Hippocampal formation (tissue), 2 donors: ENCODE measurements at places on chromosomes 13 and 19.

DNA sequence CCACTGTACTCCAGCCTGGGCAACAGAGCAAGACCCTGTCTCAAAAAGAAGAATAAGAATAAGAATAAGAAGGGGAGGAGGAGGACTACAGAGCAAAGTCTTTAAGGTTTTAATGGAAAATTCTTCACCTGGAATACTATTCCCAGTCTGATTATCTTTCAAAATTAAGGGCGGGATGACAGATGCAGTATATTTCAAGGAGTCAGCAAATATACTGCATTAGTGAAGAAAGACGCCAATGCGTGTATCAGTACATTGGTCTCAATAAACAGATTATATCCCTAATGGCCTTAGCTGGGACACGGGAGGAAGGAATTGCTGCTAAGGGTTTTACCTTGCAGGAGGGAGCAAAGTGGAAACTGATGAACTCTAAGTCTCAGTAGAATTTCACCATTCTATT is 54.1 kb upstream of the PDCD5 start:
- DNase-seq: no peak

GRCh38 chr19:27765397-27765796 is 1447.6 kb downstream of the UQCRFS1 start:
- no peak for DNase-seq

DNA sequence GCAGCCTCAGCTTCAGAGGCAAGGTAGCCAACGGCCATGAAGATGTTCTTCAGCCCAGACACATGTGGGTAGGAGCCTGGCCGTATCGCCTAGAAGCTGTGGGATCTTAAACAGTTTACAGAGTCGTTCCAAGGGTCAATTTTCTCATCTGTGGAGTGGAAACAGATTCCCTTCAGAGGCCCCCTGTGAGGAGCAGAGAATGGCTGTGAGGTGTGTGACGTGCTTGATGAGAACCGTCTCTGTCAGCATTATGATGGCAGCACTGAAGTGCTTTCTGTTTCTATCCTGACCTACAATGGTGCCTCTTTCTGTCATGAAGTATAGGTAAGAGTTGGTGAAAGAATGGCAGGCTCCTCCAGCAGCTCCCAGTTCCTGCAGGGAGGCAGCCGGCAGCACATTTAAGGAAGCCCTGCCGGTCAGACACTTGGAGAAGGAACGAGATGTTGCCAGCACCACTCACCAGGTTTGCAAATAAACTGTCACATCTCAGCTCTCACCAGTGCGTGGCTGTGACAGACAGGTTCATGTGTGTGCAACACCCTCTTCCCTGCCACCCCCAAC is 277.3 kb downstream of the FOXO1 start:
- DNase-seq: no peak

- DNase-seq: no peak
Measured at GRCh38 chr13:109135018-109135417, 505.6 kb downstream of the MYO16 start.

- no peak for DNase-seq
Measured at GRCh38 chr13:32056316-32056715, 24.7 kb downstream of the FRY start.
